Left lung (tissue), 14 donors: ENCODE measurements at places on chromosomes 5 and 9. TPM values are rescaled to one million over a fixed set of nuclear protein-coding genes. Genes with fewer than 3 reads are reported as not detected.

DNA sequence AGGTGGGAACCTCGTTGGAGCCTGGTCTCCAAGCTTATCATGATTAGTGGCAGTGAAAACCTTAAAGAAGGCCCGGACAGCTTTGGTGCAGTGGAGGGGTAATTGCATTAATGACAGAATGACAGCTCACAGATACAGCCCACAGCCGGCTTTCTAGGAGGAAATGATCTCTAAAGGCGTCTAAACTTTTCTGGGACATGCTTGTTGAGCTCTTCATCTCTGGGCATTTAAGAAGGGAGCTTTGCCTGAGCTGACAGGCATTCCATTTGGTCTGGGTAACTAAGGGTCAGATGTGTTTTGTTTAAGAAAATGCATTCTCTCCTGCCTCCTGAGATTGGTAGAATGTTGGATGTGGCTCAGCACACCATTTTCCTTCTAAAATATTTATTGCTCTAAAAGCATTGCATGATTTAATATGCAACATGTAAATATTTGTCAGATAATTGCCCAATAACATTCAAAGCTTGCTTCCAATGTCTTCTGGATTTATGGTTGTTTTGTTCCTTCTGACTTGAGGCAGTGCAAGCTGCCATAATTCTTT, 4.0 kb downstream of the ANKRD33B start:
- no peak for DNase-seq

GARIN3 gene
- not detected for total RNA-seq

DNA sequence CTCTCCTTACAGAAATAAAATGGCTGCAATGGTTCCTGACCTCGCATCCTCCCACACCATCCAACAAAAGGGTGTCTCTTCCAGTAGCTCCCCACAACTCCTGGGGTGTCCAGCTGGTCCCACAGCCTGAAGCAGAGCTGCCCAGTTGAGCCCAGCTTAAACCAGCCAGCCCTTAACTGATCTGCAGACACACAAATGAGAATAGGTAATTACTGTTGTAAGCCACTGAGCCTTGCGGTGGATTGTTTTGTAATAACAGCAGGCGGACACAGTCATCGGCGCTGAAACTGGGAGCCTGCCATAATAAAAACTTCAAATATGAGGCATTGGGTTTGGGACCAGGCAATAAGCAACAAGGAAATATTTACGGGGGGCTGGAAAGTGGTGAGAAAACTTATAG, 10.4 kb upstream of the ZBTB43 start:
- DNase-seq, result no peak

LMX1B gene
- 0.05 TPM for total RNA-seq

DNA sequence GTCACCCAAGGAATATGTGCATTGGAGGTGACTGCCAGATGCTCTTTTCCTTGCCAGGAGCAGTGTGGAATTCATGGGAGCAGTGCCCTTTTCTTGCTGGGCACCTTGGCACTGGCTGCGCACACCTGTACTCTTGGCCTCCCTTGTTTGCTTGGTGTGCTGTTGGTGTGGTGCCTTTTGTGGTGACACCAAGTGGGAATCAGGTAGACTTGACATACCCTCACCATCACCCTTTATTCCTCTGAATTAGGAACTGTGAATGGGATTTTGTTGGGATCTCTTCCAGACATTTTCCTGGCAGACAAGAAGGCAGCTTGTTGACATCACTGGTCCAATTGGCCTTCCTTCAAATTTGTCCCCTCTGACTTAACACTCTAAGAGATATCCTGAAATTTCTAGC, 82.3 kb downstream of the RAI14 start:
- DNase-seq, result peak; percentile 66

- DNase-seq, result no peak
Observed at GRCh38 chr5:43648499-43649124, 45.6 kb downstream of the NNT start.

GRCh38 chr5:149938791-149939358, 5.7 kb downstream of the PDE6A start:
- DNase-seq, result no peak

LCN15 gene
- total RNA-seq, result not detected

CAMSAP1 gene
- total RNA-seq, result 22.9 TPM

ELAVL2 gene
- not detected for total RNA-seq

PCDHA11 gene
- 1.4 TPM for total RNA-seq

RBM27 gene
- 15.4 TPM for total RNA-seq
